Osteocyte (in vitro differentiated cells): ENCODE measurements at places on chromosomes 2 and 18.

DNA sequence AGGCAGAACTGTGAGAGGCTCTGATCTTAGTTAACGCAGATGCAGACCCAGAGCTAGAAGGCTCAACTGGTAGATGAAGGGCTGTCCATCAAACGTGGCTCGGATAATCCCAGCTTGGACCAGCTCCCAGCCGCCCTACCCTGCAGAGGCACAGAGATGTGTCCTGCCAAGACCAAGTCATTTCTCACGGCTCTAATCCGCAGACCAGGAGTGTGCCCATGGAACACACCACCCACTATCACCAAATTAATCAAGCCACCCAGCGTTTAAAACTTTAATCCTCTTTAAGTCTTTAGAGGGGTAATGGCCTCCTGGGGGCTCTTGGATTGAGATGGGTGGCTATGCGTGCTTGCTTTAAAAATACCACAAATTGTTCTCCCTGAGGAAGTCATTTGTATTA lies 17.5 kb downstream of the LYPD1 start:
- DNase-seq, result no peak

DNA sequence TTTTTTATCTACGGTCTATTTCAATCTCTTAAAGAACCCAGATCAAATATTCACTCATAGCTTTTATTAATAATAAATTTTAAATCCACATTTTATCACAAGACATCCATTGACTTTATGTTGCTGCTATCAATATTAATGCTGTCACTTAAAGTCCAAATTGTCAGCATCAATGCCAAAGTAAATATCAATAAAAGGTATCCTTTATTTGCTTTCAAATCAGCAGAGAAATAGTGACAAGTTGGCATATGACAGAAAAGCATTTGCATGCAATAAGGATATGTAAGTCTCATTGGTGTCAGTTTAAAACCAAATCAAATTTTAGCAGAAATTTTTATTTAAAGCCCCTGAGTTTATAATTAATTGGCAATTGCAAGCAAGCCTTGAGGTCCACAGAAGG lies 775.4 kb downstream of the ADCYAP1 start:
- DNase-seq, result no peak

DNA sequence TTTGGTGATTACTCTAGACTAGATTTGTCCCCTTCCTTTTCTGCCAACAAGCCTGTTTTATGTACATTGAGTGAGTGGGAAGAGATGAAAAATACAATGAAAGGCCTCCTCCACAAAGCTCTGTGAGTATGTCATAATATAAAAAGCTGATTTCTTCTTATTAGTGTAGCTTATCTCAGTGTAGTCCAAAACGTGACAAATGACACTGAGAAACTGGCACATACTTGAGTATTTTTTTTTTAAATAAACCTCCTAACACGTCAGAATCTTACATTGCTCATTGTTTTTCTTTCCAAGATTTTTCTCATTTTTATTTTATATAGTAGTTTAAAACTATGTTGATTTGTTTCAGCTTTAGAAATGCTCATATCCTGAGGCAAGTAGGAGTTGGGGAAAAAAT lies 17.9 kb upstream of the FIGN start:
- DNase-seq, result no peak

GRCh38 chr2:181235011-181235410 lies 222.2 kb upstream of the ITGA4 start:
- DNase-seq, result no peak

GRCh38 chr18:76951456-76952247 lies 129.3 kb downstream of the ZNF236 start:
- no peak for DNase-seq

- DNase-seq, result no peak
Measured at GRCh38 chr2:29802986-29803385, 118.4 kb downstream of the ALK start.

- DNase-seq, result no peak
Measured at GRCh38 chr2:41400088-41400665, 647.6 kb upstream of the PKDCC start.

GRCh38 chr2:31812051-31812798 lies 198.6 kb downstream of the MEMO1 start:
- DNase-seq, result no peak

GRCh38 chr2:95345081-95345562 lies 48.0 kb downstream of the KCNIP3 start:
- DNase-seq, result no peak

GRCh38 chr2:68103709-68104055 lies 40.9 kb upstream of the C1D start:
- no peak for DNase-seq

- no peak for DNase-seq
Measured at GRCh38 chr2:12816379-12817306, 99.9 kb downstream of the TRIB2 start.

GRCh38 chr2:107986278-107987217 lies at the start of gene SLC5A7:
Gene SLC5A7 (plus strand): TSS chr2:107986524. CDS start chr2:107988156, 1,632 bp downstream.
- DNase-seq, result no peak

DNA sequence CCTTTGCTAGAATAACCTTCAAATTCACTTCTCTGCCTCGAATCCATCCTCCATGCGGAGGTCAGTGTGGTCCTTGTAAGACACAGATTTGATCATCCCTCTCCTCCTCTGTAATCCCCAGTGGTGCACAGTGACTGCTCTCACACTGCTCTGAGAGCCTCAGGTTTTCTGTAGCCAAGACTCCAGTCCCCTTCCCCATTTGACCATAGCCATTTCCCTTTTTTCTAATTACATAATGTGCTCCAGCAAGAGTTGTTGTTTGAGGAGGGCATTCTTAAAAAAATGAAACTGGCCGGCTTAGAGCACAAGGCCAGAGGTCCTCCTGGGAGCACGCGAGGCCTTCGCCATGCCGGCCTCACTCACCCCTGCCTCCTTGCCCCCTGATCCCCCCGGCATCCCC lies 34.7 kb upstream of the LPIN1 start:
- no peak for DNase-seq

DNA sequence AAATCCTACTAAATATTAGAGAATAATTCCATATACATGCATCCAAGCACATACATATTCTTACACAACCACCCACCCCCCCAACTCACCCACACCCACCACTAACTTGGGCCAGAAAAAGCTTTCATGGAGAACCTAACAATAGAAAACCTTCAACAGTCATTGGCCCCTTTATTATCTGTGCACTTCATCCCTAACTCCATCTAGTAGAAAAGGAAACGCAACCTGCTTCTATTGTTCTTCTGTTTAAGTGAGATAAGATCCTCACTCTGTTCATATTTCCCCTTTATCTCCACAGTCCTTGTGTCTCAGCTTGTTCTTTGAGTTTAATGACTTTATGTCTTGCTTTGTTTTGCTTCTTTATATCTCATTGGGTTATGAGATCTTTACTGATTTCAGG lies 1740.2 kb upstream of the CELF4 start:
- DNase-seq, result no peak

- no peak for DNase-seq
Measured at GRCh38 chr2:222891890-222892289, 31.1 kb downstream of the ACSL3 start.

- DNase-seq, result no peak
Measured at GRCh38 chr2:166127217-166128155, at the start of gene SCN1A. Gene SCN1A (minus strand): TSS chr2:166128020. CDS start chr2:166073621, 54,399 bp downstream.
